Fibroblast of lung (primary cell): ENCODE measurements at places on chromosomes 6 and 20.
A peak's percentile ranks its signal among the peaks of the same experiment; 100 is the strongest.

- DNase-seq, result peak; percentile 79
These were observed 125.4 kb upstream of the HMGCLL1 start for GRCh38 chr6:55704421-55704820.

- DNase-seq, result no peak
These were observed 93.9 kb downstream of the SPTLC3 start for GRCh38 chr20:13102694-13103093.

DNA sequence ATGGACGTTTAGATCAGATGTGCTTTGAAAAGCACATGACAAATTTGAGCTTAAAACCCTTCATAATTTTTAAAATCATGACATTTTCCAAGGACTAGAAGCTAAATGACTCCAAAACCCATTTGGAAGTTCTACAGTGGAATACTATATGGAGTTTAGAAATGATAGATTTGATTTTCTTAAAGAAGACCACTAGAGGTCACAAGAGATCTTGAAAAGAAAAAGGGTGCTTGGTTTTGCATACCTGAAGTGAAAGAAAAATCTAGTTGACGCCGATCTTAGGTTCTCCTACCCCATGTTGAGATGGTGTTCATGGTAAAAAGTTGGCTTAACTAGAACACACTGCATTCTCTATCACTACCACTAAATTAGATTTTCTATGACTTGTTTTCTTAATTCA lies 31.5 kb downstream of the CFAP61 start:
- peak; percentile 45 for DNase-seq

GRCh38 chr6:93196406-93196970 lies 222.9 kb downstream of the EPHA7 start:
- peak; percentile 1 for DNase-seq

DNA sequence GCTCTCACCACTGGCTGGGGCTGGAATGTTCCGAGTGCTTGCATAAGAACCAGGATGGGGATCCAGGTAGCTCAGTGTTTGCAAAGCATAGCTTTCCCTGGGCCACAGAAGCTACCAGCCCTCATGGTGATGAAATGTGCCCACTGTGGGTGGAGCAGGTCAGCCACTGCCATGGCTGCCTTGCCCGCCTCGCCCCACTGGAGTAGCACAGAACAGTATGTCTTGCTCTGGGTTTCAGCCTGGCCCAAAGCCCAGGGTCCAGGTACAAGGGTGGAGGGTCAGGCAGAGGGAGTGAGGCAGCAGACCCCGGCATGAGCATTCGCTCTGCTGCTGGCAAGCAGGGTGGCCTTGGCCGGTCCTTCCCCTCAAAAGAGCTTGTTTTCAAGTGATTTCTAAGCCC lies 34.7 kb downstream of the KCNK17 start:
- DNase-seq, result no peak

GRCh38 chr6:26267083-26267589 lies 97.9 kb upstream of the BTN3A2 start:
- DNase-seq, result no peak

DNA sequence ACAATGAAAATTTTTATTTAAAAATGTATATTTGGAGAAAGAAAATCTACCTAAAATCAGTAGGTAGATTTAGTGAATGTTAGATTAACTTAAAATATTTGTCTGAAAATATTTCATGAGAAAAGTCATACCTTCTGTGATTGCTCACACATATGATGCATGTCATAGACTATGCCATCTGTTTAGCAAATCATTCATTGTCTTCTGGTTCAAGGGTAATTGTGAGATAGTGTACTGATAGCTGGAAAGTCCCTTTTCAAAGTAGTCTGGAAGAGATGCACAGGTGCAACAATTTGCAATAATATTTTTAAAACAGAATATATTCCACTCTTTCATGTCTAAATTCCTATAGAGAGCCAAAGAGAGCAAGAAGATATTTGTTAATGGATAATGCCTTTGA lies 21.0 kb upstream of the RNF217 start:
- no peak for DNase-seq

- DNase-seq, result no peak
These were observed 3.0 kb downstream of the LST1 start for GRCh38 chr6:31588871-31589650.

DNA sequence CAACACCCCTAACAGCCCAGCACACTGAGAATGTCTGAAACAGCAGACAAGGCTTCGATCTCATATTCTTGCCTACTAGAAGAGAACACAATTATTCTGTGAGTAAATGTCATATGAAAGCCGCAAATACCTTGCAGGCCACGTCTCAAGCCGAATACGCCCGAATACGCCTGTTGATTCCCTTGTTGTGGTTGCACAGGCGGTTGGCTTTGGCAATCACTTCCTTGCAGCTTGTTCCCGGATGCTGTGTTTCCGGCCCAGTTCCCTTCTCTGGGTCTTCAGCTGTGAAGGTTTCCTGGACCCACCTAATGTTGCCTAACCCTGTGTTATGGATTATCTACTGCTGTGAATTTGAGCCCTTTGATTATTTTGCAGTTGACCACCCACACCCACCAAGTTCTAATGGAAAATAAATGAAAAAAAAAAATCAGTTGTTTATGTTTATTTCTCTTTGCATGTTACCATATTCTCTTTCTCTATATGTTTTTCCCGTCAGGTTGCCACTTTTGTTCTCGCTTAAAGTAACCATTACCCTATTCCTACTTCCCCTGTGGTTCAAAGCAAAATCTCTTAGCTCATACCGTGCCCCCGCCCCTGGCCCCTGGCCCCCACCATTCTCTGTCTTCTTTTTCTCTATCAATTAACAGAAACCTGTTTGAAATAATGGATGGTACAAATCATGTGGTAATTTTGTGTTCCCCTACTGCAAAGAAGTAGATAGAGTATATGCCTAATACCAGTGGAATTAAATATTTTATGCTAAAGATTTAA lies 172.4 kb downstream of the ADGB start:
- DNase-seq, result no peak

GRCh38 chr20:19110881-19111460 lies 101.5 kb upstream of the SLC24A3 start:
- DNase-seq, result no peak
